ENCODE measurements at places on chromosomes 6 and 20. TPM values are rescaled to one million over a fixed set of nuclear protein-coding genes. Genes with fewer than 3 reads are reported as not detected.

ZC2HC1B gene
- total RNA-seq, result 1.3 TPM

EMILIN3 gene
- not detected for total RNA-seq

ADGRB3 gene
- not detected for total RNA-seq

HTR1E gene
- not detected for total RNA-seq

GPX5 gene
- not detected for total RNA-seq

GNRH2 gene
- not detected for total RNA-seq

PBOV1 gene
- not detected for total RNA-seq

SLC16A10 gene
- total RNA-seq, result 0.09 TPM

SLC17A3 gene
- total RNA-seq, result not detected

MAS1 gene
- total RNA-seq, result not detected

ALDH5A1 gene
- total RNA-seq, result 1.6 TPM

SOBP gene
- 0.99 TPM for total RNA-seq

IMPG1 gene
- not detected for total RNA-seq

EFCAB8 gene
- not detected for total RNA-seq

TTBK1 gene
- total RNA-seq, result not detected

FAM209B gene
- total RNA-seq, result 0.49 TPM

LINC00237 gene
- total RNA-seq, result not detected

MYL9 gene
- total RNA-seq, result 4.8 TPM

IYD gene
- not detected for total RNA-seq

KHDC1 gene
- 1.7 TPM for total RNA-seq

DLL1 gene
- 31.3 TPM for total RNA-seq

C6orf163 gene
- 1.1 TPM for total RNA-seq

GPLD1 gene
- total RNA-seq, result 0.74 TPM

SYCP2 gene
- total RNA-seq, result 0.21 TPM

ENPP1 gene
- total RNA-seq, result 0.42 TPM

ZFAND3 gene
- total RNA-seq, result 19.8 TPM

SLC35D3 gene
- total RNA-seq, result not detected

FERMT1 gene
- total RNA-seq, result 26.7 TPM

CNR1 gene
- total RNA-seq, result not detected

FHL5 gene
- total RNA-seq, result not detected

TTK gene
- 22.0 TPM for total RNA-seq

FAM184A gene
- total RNA-seq, result 0.14 TPM

THEMIS gene
- total RNA-seq, result not detected

AKAP12 gene
- total RNA-seq, result 7.0 TPM

ZHX3 gene
- total RNA-seq, result 13.5 TPM

SPAG4 gene
- 1.5 TPM for total RNA-seq

TCF19 gene
- 20.8 TPM for total RNA-seq

TRDN gene
- not detected for total RNA-seq

FKBP1C gene
- total RNA-seq, result not detected
